ENCODE measurements at places on chromosomes 3 and 15.

GRCh38 chr15:65371976-65372786, 5.6 kb downstream of the IGDCC3 start:
- DNase-seq, result no peak

DNA sequence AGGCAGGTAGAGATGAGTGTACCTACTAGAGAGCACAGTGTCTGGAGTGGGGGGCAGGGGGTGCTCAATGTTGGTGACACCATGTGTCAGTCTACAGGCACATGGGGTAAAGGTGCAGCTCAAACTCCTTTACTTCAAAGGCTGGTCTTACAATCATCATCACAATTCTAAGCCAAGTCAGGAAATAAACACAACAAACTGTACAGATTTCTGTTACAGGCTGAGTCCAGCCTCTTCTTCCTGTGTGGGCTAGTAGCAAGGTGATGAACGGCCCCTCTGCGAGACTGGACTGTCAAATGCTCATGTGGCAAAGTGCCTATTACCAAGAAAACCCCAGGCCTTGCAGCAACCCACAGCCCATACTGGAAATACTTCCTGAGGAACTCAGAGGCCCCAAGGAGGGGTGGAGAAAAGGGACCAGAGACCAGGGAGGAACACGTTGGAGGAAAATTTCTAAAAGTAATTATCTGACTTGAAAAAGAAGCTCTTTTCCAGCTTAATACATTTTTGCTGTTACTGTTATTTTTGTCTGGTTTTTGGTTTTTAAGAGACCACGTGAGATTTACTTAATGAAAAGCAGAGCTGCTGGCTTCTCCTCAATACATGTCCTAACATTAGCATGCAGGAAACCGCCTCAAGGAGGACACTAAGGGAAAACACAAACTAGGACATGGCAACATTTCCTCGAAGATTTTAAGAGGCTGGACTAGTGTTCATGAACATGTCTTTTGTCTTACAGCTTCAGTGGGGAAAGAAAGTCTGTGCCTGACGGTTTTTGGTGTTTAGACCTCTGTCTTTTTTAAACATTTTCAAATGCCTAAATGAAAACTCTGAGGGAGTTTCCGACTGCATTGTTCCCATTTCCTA, 29.5 kb downstream of the TBC1D2B start:
- no peak for DNase-seq

DNA sequence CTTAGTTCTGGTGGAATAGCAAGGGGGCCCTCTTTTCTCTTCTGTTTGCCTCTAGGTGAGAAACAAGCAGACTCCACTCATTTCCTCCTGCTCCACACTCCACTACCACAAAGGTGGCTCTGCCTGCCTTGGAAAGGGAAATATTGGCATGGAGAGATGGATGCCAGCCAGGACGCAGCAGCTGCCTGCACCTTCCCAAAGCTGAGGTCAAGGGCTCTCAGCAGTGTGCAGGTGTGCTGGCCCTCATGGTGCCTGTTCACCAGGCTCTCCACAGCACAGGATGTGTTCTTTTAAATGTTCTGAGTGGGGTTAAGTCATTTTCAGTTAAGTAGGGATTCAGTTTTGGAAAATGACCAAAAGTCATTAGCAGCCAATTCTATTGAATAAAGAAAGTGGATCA, 211.2 kb upstream of the STRIT1 start:
- no peak for DNase-seq

- DNase-seq, result no peak
Measured at GRCh38 chr15:33074942-33075341, 119.6 kb downstream of the FMN1 start.

DNA sequence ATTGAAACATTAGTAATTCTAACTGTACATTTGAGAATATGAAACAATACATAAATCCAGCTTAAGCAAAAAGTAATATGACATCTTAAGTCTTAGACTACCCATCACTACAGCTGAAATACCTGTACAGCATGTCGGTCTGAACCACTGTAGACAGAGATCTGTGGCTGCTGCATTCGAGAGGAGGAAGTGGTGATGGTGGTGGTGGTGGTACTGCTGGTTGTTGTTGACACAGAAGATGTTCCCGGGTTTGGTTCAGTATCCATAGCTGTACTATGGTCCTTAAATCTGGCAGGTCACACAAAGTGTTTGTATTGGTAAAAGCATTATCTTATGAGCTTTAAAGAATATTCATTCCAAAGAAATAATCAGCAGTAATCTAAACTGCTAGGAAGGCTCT, 2.9 kb downstream of the PHC3 start:
- no peak for DNase-seq
